ENCODE measurements at places on chromosomes 13 and 19.
A peak's percentile ranks its signal among the peaks of the same experiment; 100 is the strongest.

- no peak for DNase-seq
Observed at GRCh38 chr13:77318741-77319140, 8.2 kb downstream of the MYCBP2 start.

DNA sequence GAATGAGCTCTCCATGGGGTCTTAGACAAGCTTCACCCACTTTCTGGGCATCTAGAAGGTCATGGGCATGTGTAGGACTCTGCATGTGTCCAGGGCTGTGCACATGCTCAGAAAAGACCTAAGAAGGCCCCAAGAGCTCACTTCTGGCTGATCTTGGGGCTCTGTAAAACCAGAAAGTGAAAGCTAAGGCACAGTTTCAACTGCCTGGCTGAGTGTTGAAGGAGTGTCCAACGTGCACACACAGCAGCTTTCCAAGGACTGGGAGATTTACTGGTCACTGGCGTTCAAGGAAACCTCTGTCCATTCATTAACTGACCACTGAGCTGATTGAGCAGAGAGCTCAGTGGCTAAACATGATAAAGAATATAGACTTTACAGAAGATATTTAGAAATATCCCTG lies 137.9 kb downstream of the KATNAL1 start:
- no peak for DNase-seq

- DNase-seq = peak; percentile 61
Observed at GRCh38 chr19:29247471-29247870, 34.5 kb upstream of the UQCRFS1 start.

DNA sequence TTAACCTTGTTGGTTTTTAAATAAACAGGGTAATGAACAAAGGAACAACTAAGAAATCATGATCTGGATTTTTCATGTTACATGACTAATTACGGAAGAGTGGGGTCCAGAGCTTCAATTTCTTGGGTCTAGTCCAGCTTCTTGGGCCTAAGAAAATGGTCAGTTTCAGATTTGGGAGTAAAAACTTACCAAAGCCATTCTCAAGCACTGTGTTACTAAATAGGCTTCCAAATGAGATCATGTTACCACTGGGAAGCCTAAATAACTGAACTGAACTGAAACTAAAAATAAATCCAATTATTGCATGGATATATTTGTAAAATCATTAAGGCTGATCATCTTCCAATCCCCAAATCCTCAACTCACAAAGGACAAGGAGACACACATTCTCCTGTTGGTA lies 13.9 kb downstream of the TBC1D4 start:
- DNase-seq = no peak

DNA sequence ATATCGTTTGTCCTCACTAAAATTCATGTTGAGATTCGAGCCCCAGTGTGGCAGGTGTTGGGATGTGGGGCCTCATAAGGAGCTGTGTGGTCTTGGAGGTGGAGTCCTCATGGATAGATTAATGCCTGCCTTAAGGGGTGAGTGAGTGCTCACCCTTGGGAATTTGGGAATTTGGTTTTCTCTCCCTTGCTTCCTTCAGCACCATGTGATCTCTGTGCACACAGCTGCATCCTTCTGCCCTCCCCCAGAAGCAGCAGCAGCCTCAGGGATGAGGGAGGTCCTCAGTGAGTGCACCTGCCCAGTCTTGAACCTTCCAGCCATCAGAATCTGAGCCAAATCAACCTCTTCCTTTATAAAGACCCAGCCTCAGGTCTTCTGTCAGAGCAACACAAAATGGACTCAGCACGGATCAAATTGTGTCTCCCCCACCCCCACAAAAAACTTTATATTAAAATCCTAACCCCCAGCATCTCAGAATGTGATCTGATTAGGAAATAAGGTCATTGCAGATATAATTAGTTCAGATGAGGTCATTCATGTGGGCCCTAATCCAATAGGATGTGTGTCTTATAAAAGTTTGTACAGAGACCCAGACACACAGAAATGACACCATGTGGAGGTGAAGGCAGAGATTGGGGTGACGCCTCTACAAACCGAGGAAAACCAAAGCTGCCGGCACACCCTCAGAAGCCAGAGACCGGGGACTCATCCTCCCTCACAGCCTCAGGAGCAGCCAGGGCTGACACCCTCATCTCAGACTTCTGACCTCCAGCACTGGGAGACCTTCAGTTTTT lies 12.9 kb downstream of the CYTH2 start:
- no peak for DNase-seq

DNA sequence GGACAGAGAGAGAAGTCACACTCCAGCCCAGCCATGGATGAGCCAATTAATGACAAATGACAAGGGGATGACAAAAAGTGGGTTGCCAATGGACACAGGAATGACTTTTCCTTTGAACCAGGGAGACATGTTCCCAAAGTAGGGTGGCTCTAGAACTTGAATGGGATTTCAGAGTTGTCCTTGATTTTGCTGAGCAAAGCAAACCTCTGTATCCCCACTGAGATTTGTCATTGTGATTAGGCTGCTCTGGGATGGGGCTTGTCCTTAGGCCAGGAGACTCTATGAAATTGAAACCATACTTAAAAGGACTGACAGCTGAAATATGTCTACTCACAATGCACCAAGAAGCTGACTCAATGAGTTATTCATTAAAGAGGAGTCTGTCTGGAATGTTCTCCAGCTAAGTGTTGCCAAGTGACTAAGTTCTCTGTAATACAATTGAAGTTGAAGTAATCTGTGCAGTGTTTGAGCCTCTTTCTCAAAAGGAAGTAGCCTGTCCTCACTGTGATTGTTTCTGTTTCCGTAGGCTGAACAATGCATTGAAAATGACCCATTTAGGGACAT lies 69.0 kb upstream of the PCDH9 start:
- no peak for DNase-seq

DNA sequence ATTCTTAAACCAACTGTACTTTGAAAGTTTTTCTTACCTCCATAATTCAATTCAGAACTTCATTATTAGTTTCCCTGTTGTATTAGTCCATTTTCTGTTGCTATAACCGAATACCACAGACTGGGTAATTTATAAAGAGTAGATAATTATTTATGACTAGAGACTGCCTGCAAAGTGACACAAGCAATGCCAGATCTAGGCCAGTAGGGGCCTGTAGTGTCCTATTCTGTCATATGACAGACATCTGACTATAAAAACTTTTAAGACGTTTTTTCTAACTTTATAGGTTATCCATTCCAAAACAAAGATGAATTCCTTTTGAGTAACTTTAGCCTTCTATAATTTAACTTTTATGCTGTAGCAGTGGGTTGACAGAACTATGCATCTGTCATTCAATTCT lies 2783.8 kb downstream of the PCDH9 start:
- DNase-seq = peak; percentile 60

GRCh38 chr13:113157929-113158747 lies at the start of gene PROZ:
TSS of gene PROZ (plus strand) at chr13:113158648. CDS start at chr13:113158661, 13 bp downstream.
- no peak for DNase-seq

GRCh38 chr19:38920602-38921419 lies 8.8 kb upstream of the CCER2 start:
- DNase-seq = no peak

- peak; percentile 79 for DNase-seq
Observed at GRCh38 chr13:102913914-102914313, 68.1 kb downstream of the ERCC5 start.

DNA sequence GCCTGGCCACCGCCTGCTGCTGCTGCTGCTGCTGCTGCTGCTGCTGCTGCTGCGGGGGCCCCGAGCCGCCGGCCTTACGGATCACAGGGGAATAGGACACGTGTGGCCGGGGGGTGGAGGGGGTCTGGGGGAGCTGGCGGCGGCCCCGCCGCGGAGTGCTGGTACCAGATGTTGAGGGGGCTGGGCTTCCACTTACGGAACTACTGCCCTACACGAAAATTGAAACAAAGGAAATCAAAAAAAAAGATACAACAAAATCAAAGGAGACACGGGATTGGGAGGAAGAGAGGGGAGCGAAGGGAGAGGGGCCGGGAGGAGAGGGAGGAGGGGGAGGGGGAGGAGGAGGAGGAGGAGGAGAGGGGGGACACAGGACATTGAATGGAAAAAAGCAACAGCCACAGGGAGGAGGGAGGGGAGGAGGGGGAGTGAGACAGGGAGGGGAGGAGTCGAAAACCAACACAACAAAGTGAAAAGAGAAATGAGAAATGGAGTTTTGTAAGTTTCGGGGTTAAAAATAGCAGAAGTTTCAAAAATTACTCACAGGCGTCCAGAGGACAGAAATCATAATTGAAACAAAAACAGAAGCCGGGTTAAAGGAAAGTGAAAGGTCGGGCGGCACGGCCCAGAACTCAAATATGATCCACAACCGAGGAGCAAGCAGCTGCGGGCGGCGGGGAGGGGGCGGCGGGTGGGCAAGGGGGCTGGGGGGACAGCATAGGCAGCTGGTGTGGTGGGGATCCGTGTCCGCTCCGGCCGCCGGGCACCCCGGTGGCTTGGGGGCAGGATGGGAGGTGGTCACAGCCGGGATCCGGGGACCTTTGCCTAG lies 57.8 kb downstream of the IER2 start:
- peak; percentile 81 for DNase-seq

Measured in A673 (cell line).